ENCODE measurements at places on chromosomes 6 and 20.

DNA sequence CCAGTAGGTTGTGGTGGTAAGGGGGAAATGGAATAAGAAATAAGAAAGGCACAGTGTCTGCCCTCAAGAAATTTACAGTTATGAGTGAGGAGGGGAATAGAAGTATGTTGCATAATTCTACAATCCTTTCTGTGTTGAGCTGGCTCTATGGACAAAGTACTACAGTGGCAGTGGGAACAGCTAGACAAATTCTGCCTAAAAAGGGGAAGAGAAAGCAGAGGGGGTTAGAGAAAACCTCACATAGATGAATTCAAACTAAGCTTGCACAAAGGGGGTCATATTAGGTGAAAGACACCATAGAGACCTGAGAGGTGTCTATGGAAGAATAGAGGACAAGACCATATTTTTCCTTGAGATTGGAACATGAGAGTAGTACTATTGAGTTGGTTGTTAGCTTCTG is 146.9 kb upstream of the VGLL2 start:
- DNase-seq: no peak

DNA sequence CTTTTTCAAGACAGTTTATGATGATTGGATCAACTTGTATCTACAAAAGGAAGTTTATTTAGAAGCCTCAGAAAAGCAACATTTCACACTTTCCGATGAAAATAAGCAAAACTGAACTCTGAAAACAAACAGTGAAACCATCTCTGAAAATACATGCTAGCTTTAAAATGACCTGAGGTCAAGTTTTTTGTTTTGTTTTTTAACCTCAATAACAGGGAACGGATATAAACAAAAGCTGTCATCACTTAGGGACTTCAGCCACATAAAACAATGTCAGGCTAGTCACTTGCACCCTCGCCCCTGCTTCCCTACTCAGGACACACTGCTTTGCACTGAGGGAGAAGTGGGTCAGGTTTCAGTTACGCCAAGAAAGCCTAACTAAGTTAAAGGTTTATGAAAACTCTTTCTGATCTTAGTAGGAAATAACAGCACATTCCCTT is 11.6 kb downstream of the BACH2 start:
- no peak for DNase-seq

GRCh38 chr20:60372822-60373221 is 414.6 kb downstream of the CDH26 start:
- DNase-seq: no peak

DNA sequence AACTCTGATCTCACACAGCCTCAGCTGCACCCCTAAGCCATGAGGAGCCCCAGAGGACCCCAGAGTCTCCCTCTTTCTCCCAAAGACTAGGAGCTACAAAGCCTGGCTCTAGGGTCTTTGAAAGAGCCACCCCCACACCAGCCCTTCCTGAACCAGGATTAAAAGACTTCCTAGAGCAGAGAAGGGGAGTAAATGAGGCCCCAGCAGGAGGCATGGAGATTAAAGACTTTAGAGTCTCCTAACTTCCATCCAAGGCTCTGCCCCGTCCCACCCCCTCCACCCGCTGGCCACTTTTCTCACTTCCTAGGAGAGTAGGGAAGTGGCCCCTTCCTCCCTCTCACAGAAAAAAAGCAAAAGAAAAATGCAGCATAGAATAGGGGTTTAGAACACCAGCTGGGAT is 1.7 kb downstream of the PREX1 start:
- DNase-seq: no peak

GRCh38 chr6:125859727-125860126 is 69.0 kb downstream of the NCOA7 start:
- DNase-seq: no peak

DNA sequence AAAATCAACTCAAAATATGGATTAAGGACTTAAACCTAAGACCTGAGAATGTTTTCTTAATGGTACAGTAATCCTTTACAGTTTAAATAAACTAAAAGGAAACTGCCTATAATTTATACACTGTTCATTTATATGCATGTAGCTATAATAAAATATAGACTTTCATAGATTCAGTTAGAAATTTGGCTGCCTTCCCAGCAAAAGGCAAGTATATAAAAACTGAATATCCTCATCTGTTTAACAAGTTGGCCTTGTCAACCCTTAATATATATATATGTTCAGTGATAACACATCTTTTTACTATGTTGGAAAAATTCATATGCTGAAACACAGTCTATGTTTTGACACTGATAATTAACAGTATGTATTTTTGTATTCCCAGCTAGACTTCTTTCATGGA is 123.1 kb downstream of the GRIK2 start:
- DNase-seq: no peak

GRCh38 chr6:138161338-138162110 is at the start of gene ARFGEF3:
Gene ARFGEF3, plus strand, starts transcription at chr6:138161939. Its CDS starts 148 bp downstream, at chr6:138162087.
- peak; percentile 31 for DNase-seq

DNA sequence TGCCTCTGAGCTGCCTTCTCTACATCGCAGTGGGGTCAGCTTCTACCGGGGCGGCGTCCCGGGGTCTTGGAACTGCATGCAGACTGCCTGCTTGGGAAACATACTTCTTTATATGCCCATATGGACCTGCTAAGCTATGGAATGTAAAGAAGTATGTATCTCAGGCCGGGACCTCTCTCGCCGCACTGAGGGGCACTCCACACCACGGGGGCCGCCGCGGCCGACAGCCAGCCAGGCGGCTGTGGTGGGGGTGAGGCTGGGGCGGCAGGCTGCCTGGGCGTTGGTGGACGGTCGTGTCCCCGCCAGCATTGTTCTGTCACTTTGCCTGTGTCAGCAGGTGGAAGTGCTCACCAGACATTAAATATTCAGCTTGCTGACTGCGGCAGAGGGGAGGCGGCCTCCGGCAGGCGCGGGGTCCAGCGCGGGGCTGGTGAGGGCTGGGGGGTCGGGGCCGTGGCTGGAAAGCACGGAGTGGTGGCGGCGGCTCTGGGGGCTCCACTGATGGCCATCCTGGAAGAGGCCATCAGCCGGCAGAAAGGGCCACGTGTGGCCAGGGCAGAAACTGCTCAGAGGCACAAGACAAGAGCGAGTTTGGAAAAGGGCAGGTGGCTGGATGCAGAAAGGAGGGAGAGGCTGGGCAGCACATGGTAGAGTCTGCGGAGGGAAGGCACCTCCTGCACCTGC is 78.6 kb upstream of the GATA5 start:
- no peak for DNase-seq

DNA sequence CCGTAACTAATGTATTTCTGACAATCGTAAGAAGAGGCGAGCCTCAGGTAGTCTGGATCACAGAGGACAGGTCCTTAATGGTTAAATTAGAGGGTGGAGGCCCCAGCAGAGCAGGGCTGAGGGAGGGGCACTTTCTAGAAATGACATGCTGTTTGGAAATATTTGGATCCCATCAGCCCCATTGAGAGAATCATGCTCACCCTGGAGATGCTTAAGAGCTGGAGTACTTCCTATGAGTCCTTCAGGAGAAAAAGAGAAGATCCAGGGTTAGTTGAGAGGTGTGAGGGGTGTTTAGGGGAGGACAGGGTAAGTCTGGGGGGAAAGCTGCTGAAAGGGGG is 123.0 kb downstream of the TCP11 start:
- no peak for DNase-seq

DNA sequence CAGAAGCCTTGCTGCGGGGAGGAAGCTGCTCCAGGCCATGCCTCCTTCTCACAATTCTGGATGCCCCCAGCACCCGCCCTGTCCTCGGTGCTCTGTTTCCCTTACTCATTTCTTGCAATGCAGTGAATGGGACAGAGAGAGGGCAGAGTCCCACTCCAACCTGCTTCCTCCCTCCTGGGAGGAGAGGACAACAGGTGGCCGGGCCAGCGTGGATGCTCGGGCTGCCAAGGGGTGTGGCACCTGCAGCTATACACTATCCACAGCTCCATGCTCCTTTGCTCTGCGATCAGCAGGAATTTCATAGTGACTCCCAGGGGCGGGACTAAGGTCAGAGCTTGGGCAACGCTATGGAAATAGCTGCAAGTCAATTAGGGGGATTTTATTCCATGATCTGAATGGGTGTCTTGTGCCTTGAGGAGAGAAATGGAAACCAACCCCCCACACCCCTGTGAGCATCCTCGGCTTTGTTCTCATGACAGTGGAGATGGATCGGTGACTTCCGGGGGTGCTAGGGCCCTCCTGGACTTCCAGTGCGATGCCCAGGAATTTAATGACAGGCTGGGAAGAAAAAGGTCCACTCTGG is 192.5 kb downstream of the MYLK4 start:
- no peak for DNase-seq

- no peak for DNase-seq
Measured at GRCh38 chr20:55632592-55632991, 372.7 kb downstream of the CBLN4 start.

DNA sequence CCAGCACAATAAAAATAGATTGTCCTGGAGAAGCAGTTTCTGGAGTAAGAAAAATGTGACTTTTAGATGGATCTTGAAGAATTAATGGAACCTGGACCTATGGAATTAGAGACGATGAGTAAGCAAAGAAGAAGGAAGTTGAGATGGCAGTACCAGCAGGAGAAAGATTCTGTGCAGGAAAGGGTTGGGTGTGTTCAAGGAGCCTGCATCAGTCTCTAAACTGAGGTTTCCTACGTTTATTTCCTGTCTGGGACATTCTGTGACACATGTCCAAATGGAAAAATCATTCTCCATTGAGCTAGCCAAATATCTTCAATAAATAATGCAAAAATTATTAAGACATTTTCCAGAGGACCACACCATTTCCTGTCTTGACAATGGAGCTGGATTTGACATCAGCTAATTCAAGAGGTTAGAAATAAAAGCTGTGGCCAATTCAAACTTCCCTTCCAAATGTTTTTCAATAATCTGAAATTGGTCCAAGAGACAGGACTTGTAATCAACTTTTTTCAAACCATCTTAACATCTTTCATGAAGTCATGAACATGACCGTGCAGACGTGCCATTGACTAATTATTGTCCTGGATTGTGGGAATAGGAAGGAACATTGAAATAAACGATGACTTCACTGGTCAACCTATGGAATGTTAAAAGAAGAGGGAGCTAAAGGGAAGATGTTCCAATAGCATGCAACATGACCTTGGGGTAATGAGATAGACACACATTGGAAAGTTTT is 198.3 kb downstream of the ZNF217 start:
- DNase-seq: no peak

- no peak for DNase-seq
Measured at GRCh38 chr6:81486234-81486633, 266.2 kb downstream of the TENT5A start.

DNA sequence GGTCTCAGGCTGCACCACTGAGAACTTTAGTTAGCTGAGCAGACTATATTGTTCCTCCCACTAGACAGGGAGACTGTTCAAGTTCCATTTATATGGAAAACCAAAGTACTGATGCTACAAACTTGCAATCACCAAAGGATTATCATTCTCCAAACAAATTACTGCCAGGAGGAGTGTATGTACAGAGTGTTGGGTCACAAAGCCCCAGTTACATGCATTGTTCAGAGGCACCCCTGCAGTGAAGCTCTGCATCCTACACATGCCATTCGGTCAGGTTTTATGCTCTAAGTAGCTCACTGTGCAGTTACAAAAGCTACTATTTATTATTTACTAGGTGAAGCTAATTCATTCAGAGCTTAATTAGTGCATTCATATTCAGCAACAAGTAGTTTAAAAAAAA is 75.8 kb downstream of the SMLR1 start:
- DNase-seq: no peak

GRCh38 chr6:56416247-56416646 is 168.9 kb upstream of the COL21A1 start:
- no peak for DNase-seq

GRCh38 chr20:35311409-35311808 is 19.2 kb upstream of the FAM83C start:
- no peak for DNase-seq

- DNase-seq: no peak
Measured at GRCh38 chr20:40960521-40960956, 68.1 kb upstream of the TOP1 start.
